Posterior vena cava (tissue), 2 donors: ENCODE measurements at places on chromosomes 12 and 14.

GRCh38 chr14:73189651-73190050, 47.7 kb upstream of the PAPLN start:
- no peak for DNase-seq

GRCh38 chr14:100285913-100286400, 20.3 kb downstream of the SLC25A29 start:
- DNase-seq, result no peak

DNA sequence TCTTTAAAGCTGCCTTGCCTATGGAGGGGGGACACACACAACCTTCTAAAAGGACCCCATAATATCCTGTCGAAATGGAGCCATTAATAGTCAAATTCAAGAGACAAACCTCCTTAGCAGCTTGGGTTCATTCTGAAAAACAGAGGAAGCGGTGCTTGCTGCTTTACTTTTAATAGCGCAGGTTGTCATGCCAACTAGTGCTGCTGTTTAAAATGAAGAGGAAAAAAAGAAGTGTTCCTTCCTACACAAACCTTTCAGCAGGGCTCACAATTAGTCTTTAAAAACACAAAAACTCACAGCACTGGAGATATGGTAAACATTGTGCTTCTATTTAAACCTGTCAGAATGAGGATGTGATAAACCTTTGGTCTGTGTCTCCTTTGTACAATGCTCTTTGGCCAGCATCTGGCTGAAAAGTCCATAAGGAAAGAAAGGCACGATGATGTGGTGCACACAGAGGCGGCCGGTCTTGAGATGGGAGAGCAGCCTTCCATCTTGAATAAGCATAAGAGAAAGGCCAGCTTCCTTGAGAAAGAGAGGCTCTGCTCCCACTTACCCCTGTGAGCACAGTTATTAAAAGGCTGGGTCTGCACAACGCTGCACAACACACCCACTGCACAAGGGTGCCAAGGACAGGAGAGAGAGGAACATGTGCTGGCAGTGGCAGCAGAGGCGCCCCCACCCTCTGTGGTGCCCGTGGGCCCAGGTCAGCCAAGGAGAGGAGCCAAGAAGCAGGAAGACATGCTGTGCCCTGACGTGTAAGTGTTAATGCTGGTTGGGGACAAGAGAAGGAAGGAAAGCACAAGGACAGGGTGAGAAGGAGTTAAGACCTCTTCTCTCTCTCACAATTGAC, 144.6 kb downstream of the TTC7B start:
- DNase-seq, result no peak

DNA sequence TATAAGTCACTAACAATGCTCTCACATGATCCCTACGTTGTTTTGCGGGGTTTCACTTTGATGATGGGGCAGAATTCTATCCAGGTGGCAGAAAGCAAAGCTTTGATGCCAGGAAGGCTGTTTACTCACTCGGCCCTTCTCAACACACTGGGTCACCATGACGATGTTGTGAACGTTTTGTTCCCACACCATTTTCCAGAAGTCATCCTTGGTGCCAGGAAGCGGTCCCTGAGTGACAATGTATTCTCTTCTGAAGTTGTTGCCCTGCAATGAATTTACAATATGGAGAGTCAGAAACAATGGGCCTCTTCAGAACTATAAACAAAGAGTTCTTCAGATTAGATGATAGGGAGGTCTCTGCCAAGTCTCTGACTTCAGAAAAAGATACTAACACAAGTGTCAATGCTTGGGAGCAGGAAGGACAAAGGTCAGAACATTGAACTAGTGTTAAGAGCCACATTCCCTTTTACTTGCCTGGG, 101.3 kb downstream of the PTPRB start:
- no peak for DNase-seq

- DNase-seq, result no peak
These were observed 2.7 kb upstream of the RABGGTA start for GRCh38 chr14:24274101-24274543.

DNA sequence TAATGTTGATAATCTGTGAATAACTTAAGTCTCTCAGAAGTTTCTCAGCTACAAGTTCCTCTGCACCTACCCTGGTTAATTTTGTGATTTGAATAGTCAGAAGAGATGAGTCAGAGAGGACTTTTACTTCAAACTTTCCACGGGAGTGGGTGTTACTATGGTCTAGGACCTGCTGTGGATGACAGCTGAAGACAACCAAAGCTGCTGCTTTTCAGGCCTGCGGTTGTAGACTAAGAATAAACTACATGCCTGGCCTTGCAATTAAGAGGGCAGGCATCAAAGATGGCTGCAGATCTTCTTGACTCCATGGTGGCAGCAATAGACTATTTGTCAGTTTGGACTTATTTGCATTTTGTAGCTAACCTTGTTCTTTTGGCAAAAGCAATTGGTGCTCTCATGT, 227.1 kb upstream of the KRR1 start:
- DNase-seq, result no peak

DNA sequence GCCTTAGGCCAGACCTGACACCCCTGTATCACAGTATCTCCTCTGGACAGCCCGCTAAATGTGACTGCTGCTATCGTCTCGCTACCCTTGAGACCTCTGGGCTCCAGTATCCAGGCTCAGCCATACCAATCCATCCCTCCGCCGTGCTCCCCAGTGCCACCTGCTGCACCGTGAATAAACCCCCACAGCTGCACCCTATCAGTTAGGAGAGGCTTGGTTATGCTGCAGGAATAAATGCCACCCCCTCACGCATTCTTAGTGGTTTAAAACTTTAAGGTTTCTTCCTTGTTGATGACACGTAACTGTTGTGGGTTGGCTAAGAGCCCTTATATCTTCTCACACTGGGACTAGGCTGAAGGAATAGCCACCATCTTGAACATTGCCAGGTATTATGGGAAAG, 12.1 kb downstream of the CCDC63 start:
- no peak for DNase-seq
